ENCODE measurements at places on chromosomes 4 and X.

DNA sequence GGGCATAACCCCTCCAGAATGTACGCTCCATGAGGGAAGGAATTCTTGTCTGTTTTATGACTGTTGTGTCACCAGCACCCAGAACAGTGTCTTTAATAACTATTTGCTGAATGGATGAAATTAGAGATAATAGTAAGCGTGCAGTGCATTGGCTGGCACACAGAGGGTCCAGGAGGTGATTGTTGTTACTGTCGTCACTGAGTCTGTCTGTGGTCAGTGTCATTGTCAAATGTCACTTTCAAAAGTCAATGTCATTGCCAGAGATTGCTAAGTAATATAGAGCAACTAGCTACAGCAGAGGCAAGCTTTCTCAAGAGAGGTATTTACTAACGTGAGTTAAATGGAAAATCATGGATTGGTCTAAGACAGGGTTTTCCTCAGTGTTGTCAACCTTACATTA lies 70.7 kb downstream of the ARHGEF38 start:
- DNase-seq, result no peak

DNA sequence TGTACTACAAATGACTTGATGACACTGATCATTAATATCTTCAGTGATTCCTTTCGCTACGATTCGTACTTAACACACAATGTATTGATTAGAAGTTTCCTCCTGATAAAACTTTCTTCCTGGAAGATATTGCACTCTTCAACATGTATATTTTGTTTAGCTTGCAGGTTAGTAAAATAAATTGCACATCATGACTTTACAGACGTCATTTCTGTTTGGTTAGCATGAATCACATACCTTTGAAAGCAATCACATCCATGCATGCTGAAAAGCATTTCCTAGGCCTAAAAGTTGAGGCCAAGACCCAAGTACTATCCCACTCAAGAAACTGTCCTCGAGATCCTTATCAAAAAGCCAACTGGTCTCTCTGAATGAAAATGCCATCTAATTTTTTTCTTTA lies 1841.0 kb upstream of the PCDH7 start:
- DNase-seq, result no peak

GRCh38 chr4:150543042-150543441 lies 38.9 kb upstream of the MAB21L2 start:
- no peak for DNase-seq

GRCh38 chrX:110081320-110081719 lies 78.4 kb downstream of the TMEM164 start:
- no peak for DNase-seq

DNA sequence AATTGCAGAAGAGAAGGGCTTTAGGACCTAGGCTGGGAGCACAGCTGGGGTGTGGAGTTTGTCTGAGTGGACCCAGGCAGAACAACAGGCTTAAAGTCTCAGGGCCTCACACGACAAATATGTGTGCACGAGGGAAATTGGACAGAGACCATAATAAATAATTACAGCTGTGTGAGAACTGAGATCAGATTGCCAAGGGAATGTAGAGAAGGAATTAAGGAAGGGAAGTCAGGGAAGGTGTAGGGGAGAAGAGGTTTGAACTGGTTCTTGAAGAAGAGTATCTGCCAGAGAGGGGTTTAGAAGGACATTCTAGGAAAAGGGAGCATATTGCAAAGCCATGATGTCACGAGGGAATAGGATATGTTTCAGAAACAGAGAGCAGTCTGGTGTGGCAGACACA lies 120.7 kb upstream of the TSPAN5 start:
- no peak for DNase-seq

- DNase-seq, result no peak
Observed at GRCh38 chrX:37959212-37960021, 46.9 kb upstream of the SYTL5 start.

DNA sequence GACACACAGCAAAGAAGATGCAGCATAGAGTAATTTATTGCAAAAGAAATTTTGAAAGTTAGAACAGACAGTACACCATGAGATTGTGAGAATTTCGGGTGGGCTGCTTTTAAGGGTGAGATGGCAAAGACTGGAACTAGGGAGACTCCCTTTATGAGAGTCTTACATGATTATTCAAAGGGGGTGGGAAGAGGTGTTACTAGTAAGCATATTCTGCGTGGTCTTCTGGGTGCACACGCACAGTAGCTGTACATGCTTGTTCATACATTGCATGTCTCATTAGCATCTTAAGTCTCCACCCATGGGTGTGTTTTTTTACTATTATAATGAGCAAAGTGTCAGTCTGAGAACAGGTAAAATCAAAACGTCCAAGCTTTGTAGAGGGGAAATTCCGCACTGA lies 49.4 kb upstream of the USP38 start:
- no peak for DNase-seq
